Caco-2 (cell line): ENCODE measurements at places on chromosomes 16 and 17.
A peak's percentile ranks its signal among the peaks of the same experiment; 100 is the strongest.

GRCh38 chr17:39622380-39623006 lies 4.3 kb upstream of the PPP1R1B start:
- DNase-seq, result no peak

DNA sequence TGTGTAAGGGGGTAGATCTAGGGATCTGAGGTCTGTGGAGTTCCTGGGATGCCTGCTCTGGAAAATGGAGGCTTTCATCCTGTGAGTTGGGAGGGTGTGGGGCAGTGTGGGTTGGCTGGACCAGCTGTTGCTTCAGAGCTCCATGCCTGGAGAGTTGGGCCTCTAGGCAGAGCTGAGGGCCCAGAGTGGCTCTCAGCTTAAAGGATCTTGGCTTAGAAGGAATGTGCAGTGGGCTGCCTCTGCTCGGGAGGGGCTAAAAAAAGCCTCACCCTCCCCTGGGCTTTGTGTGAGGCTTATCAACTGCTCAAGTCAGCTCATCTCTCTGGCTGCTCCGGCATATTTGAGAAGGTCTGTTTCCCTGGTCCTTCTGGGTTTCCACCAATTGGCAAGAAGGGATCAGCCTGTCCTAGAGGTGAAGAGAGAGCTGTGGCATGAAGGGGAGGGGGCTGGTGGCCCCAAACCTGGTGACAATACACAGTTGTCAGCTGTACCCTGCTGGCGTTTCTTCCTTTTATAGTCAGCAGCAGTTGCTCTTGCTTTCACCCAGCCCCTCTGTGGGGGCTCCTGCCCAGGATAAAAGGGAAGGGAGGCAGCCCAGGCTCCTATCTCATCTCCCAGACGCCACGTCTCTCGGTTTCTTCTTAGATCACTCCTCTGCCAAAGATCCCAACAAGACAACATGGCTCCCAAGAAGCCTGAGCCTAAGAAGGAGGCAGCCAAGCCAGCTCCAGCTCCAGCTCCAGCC lies at the start of gene MYL4:
Gene MYL4, plus strand, starts transcription at position 605 of the 745 bp plus-strand sequence. Its CDS starts 75 bp downstream, at position 680.
- DNase-seq, result no peak

GRCh38 chr17:82384051-82384729 lies 12.6 kb downstream of the UTS2R start:
- no peak for DNase-seq

- DNase-seq, result no peak
Measured at GRCh38 chr17:15406081-15406480, 61.3 kb downstream of the CDRT4 start.

DNA sequence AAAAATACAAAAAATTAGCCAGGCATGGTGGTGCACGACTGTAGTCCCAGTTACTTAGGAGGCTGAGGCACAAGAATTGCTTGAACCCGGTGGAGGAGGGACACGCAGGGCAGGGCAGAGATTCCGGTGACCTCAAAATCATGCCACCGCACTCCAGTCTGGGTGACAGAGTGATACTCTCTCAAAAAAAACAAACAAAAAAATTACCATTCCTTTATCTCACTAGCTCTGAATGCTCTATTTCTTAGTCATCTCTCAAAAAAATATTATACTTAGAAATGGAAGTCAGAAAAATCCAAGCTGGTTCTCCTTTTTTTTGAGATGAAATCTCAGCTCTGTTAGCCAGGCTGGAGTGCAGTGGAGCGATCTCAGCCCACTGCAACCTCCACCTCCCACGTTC lies 40.8 kb downstream of the SPOP start:
- DNase-seq, result no peak

DNA sequence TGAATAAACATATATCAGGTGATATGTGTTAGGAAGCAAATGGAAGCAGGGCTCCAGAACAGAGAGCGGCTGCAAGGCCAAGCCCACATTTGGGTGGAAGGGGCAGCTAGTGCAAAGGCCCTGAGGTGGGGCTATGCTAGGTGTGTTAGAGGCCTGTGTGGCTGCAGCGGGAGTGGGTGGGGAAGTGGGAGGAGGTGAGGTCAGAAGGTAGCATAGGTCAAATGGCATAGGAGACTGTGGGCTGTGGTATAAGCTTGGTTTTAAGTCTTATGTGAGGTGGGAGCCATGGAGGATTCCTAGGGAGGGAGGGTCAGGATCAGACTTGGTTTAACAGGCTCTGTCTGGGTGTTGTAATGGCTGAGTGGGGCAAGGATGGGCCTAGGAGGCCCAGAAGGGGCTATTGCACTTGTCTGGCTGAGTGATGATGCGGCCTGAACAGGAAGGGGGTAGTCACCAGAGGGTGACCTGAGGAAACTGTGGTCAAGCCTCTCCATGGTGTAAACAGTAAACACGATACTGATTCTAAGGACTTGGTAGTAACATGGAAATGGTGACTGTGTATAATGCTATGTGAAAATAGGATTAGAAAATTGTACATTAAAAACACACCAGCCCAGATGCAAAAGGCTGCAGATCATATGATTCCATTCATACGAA lies 31.1 kb downstream of the RAI1 start:
- no peak for DNase-seq

- DNase-seq, result no peak
Measured at GRCh38 chr16:75252049-75252864, 833 bp upstream of the BCAR1 start.

- no peak for DNase-seq
Measured at GRCh38 chr17:74252211-74252610, 21.8 kb upstream of the DNAI2 start.

DNA sequence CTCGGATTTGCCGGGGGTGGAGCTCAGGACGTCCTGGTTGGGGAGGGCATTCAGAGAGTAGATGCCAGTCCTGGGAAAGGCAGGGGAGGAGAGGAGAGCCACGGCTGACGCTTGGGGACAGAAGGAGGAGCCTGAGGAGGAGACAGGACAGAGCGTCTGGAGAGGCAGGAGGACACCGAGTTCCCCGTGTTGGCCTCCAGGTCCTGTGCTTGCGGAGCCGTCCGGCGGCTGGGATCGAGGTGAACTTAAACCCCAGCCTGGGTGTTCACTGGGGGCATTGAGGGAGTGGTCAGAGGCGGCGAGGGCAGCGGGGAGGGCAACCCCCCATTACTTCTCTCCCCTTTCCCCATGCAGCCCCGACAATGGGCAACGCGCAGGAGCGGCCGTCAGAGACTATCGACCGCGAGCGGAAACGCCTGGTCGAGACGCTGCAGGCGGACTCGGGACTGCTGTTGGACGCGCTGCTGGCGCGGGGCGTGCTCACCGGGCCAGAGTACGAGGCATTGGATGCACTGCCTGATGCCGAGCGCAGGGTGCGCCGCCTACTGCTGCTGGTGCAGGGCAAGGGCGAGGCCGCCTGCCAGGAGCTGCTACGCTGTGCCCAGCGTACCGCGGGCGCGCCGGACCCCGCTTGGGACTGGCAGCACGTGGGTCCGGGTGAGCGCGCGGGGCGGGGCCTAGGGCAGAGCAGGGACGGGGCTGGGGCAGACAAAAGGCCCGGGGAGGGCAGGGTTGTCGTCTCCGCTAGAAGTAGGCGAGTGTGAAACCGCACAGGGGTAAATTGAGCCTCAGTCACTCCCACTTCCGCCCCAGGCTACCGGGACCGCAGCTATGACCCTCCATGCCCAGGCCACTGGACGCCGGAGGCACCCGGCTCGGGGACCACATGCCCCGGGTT lies 3.7 kb downstream of the NOL3 start:
- DNase-seq, result peak; percentile 86

DNA sequence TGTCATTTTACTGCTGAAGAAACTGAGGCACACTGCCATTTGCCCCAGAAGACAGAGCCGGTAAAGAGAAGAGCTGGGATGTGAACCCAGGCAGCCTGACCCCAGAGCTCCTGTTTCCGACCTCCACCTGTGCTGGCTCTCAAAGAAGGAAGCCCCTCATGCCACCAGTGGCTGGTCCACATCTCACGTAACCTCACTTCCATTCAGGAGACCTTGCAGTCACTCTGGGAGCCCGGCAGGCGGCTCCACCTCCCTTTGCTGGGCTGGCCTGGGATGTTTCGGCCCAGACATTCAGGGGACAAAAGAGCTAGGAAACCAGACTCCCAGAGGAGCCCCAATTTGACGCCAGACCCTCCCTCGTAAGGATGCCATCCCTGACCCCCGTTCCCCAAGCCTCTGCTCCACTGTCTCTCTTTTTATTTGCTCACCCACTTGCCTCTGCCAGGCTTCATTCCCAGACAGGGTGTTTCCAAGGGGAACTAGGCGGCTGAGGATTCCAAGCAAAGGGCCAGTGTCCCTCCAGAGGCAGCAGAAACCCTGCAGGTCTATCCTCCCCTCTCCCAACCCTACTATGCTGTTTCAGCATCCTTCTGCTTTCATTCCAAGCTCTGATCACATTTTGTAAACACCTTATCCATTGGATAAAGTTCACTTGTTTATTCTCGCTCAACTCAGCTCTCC lies 2.8 kb downstream of the TAF1C start:
- DNase-seq, result no peak

DNA sequence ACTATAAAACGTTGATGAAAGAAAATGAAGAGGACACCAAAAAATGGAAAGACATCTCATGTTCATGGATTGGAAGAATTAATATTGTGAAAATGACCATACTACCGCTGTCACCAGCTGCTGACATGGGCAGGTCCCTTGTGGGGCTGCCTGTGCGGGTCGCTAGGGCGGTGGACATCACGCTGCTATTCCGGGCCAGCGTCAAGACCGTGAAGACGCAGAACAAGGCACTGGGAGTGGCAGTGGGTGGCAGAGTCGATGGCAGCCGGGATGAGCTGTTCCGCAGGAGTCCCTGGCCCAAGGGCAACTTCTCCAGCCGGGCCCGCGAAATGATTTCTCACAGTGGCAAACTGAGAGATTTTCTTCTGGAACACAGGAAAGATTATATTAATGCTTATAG lies 48.2 kb upstream of the NSRP1 start:
- DNase-seq, result no peak

DNA sequence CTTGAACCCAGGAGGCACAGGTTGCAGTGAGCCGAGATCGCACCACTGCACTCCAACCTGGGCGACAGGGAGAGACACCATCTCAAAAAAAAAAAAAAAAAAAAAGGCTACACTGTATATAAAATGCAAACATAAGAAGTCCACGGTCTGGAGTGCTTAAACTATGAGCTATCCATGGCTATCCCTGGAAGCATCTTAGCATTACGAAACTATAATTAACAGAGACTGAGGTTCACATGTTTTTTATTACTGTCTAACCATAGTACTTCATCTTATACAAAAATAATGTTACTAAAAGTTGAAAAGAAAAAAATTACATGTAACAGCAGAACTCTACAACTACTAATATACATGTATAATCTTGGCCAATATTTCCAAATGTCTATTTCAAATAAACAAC lies 32.8 kb downstream of the HELZ start:
- DNase-seq, result no peak

DNA sequence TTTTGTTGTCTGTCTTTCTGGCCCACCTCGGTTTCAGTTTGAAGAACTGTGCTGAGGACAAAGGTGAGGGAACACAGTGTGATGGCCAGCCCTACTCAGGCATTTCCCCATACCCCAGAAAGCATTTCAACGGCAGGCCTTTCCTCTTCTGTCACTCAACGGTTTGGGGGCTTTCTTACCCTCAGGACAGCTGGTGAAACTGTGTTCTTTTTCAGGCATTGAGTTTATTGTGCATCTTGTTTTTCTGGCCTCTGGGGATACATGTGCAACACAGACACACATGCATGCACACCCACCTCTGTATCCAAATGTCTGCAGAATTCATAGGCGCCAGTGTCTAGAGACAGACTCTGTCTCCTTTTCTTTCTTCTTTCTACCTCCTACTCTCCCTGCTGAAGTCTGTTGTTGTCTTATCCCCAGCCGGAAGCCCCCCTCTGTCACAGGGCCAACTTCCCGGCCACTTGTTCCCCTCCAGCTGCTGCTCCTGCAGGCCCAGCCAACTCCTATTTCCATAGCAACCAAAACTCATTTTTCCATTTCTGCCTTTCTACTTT lies 17.0 kb downstream of the CHD9 start:
- no peak for DNase-seq

DNA sequence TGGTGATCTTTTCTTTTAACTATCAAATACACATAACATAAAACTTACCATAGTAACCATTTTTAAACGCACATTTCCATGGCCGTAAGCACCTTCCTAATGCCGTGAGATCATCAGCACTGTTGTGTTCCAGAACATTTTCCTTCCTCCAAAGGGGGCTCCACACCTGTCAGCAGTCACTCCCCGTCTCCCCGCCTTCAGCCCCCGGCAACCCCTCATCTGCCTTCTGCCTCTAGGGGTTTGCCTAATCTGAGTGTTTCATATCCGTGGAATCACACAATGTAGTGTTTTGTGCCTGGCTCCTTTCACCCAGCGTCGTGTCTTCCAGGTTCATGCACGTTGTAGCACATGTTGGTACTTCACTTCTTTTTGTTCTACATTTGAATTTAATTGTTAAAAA lies 350.1 kb upstream of the TNRC6C start:
- no peak for DNase-seq

DNA sequence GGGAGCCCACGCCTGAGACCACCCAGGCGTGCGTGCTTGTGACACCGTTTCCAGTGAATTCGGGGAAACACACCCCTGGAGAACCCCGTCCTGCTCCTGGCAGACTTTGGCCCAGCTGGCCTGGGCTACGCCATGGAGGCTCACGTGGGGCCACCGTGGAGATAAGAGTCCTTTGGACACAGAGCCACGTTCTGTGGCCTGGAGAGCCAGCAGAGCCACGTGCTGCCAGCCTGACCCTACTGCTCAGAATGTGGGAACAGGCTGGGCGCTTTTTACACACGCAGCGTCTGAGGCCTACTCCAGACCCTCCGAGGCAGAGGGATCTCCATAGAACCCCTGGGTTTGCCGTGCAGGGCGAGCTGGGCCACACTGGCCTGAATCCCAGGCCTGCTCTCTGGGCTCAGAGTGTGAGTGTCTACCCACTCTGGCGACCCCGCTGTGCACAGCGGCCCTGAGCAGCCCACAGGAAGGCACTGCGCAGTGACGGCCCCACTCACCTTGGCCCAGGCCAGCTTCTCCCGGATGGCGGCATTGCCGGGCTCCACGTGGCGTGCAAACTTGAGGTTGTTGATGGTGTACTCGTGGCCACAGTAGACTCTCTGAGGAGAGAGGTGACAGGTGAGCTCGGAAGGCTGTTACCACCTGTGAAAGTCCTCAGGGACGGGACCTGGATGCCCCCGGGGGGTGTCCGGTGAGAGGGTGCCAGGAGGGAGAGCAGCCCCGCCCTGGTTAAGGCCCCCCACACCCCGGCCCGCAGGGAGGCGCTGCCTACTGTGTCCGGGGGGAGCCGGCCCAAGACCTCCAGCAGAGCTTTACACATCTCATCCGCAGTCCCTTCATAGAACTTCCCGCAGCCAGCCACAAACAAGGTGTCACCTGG lies 10.0 kb downstream of the HAGH start:
- DNase-seq, result no peak

GRCh38 chr17:18258356-18259038 lies at the start of gene FLII:
Gene FLII, minus strand, starts transcription at chr17:18258738. Its CDS starts 48 bp downstream, at chr17:18258690.
- DNase-seq, result peak; percentile 69

DNA sequence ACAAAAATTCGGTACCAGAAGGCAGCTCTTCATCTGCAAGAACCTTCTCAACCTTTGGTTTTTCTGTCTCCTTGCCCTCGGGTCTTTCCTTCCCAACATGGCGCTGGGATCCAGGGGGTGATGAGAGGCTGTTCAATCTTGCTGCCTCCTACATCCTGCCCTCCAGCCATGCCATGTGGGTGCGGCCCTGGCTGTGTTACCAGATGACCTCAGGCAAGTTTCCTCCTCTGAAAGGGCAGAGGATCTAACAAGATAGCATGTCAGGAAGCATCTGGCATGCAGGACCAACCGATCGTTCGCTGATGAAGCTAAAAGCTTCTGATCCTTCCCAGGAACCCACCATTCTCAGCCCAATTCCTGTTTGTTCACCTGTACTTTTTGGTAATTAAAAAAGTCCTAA lies 36.8 kb upstream of the BCAR1 start:
- no peak for DNase-seq
